Inflammatory macrophage treated with lipopolysaccharide for 1 hour (primary cell): ENCODE measurements at places on chromosomes 6 and 20.

DNA sequence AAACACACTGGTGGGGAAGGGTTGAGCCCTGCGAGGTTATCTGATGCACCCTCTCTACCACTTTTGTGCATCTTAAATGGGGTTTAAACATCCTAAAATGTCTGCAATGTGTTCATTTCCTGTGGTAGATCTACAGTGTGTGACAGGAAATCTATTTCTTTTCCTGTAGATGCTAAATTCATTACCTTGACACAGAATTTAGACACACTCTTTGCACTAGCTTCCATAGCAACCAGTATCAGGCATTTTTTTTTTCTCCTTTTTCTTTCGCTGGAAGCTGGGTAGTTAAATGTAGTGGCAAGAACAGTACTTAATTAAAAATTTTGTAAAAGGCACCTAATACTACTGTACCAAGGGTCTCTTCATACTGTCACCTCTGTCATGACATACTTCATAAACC is 141.1 kb downstream of the RFPL4B start:
- no peak for DNase-seq

DNA sequence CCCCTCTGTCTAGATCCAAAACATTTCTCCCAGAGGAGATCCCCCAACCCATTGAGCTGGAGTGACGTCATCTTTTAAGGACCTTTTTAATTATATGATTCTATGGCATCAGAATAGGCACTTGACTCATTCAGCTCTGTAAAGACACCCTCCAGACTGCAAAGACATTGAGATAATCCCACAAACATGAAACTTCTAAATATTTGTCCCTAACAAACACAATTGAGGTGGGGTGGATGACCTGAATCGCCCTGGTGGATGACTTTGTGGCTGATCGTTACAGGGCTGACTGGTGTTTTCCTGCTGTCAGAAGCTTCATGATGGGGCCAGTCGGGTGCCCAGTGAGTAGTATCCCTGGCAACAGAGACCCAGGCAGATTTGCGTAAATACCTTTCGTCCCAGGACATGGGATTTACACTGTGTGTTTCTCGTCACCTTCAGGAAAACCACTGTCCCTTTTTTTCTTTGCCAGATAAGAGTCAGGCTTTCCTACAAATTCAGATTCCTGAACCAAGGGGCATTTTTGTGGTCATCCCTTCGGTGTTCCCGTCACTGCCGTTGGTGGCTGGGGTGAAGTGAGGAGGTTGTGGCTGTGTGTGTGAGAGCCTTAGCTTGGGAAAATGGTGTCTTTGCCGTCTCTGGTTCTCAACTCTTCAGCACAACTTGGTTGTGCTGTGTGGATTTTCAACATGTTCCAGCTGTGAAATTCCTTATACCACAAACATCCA is 5.3 kb upstream of the PCK1 start:
- DNase-seq, result no peak

DNA sequence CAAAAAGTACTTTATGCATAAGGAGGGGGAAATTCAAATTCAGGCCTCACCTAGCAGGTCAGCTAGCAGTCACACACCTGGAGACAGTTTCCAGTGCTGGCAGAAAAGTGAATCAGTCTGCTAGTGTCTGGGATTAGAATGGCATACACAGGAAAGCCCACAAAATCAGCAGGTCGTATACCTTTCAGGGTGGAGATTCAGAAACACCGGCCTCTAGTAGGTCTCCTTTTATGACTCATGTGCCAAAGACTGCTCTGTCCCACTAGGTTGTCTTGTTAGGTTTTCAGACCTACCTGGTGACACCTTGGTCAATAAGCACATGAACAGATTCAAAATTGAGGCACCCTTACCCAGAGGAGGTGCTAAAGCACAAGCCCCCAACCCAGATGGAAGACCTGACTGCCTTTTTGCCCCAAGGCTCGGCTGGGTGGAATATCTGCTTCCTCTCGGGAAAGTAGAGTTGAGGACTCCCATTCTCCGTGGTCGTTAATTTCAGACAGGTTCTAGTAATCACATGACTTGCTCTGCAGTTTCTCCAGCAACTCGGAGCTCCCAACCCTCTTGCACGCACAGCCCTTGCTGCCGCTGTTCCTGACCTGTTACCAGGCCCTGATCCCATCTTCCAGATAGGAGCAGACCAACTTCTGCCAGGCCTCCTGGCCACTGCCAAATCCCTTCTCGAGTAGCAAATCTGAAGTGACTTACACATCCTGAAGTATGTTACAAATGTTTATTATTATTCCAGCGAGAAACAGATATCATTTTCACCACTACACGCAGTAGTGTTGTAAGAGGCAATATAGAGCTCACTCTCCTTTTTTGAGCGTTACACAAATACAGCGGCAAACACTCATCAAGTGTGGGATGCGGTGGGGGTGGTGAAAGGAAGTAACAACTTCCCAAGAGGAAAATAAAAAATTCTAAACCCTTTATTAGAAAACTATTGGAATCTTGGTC is 46.6 kb downstream of the AGPAT4 start:
- DNase-seq, result peak; percentile 68

- no peak for DNase-seq
These were observed 330.0 kb downstream of the ZFAND3 start for GRCh38 chr6:38149531-38149930.

GRCh38 chr6:36822506-36823269 is 16.6 kb downstream of the CPNE5 start:
- DNase-seq, result no peak

DNA sequence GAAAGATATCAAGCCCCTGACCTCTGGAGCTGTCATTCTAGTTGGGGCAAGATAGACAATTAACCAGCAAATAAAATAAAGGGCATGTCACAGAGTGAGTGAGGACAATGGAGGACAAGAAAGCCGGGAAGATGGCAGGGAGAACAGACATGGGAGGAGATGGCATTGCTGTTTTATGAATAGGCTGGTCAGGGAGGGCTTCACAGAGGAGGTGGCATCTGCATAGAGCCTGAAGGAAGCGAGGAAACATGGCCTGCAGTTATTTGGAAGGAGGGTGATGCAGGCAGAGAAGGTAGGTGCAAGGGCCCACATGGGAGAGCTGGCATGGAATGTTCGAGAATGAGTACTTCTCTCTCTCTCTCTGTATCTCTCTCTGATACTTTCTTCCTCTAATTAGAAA is 63.7 kb downstream of the EFCAB8 start:
- DNase-seq, result no peak

GRCh38 chr6:20213271-20213798 is 1.1 kb upstream of the MBOAT1 start:
- no peak for DNase-seq

DNA sequence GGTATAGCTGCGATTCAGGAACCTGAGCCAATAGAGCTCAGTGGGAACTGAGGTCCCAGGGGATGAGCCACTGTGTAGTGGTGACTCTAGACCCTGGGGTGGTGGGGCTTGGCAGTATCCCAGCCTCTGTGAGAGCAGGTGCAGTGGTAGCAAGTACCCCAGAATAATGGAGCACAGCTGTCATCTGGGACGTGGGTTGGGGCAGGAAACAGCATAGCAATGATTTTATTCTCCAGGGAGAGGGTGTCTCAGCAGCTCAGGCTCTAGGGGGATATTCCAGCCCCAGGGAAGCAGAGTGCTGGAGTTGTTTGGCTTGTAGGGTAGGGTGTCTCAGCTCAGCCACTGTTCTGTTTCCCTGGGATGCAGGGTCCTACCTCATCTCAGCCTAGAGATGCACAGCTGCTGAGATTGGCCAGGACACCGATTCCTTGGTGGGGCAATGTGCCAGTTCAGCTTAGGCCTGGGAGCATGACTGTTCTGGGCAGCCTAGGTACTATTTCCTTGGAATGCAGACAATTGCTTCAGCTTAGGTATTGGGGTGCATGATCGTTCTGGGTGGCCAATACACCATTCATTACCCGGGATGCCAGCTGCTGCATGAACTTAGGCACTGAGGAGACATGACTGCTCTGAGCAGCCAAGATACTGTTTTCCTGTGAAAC is 34.0 kb upstream of the NUP153 start:
- DNase-seq, result no peak

- no peak for DNase-seq
These were observed 176.2 kb downstream of the ISM1 start for GRCh38 chr20:13397300-13397724.

GRCh38 chr6:32113386-32114352 is 4.5 kb upstream of the TNXB start:
- DNase-seq, result peak; percentile 18

- DNase-seq, result no peak
These were observed 636.5 kb upstream of the PTCHD4 start for GRCh38 chr6:48747471-48747870.

DNA sequence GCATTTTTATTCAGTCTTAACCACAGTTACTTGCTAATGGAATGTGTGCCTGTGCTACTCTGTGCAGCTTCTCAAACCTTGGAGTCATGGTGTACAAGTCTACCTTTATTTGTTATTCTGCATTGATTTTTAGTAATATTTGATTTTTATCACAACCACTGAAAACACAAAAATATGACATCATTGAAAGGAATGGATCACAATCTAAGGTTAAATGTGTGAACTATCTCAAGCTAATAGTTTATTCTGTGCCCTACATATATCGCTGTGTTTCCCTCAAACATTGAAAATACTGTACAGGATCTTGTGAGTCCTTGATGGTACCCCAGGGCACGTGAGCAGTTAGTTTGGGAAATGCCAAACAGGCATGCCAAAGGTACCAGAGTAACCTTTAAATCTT is 573.4 kb downstream of the FRK start:
- no peak for DNase-seq

DNA sequence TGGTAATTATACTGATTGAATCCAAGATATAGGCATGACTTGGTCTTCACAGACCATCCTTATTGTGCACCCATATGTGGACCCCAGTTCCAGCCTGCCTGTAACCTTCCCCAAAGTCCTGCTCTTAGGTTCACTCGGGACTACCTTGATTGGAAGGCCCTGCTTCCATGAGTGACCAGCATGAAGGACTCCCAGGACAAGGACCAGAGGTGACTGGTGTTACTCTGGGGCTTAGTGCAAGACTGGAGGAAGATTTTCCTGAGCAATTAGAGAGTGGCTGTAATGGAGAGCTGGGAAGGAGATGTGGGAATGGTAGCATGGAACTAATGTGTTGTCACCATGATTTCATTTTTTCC is 15.1 kb downstream of the BRD2 start:
- no peak for DNase-seq

- no peak for DNase-seq
These were observed 1.2 kb downstream of the GPR6 start for GRCh38 chr6:109979033-109979921.

DNA sequence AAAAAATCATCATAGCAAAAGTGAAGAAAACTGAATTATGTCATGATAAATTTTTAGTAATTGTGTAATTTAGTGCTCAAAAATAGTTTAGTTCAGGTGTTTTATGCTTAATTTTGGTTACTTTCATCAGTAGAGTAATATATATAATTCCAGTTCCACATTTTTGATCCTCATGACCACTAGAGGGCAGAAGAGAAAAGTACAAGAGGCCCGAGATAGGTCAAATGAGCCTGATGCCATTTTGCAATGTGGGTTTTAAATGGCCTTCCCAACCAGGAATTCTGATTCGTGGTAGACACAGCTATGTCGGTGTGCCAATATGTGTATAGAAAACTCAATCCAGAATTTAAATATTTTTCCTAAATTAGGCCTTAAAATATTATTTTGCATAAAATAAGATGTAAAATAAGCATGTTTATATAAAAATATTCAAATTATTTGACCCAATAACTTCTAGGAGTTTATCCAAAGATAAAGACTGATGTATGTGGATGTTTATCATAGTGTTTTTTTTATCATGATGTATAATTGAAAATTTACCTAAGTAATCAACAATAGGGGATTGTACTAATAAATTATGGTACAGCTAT is 159.7 kb upstream of the RPS6KA2 start:
- DNase-seq, result peak; percentile 54

GRCh38 chr6:120056085-120056484 is 706.5 kb upstream of the MAN1A1 start:
- DNase-seq, result peak; percentile 3

GRCh38 chr6:169961772-169962561 is 210.5 kb downstream of the ERMARD start:
- DNase-seq, result no peak

- DNase-seq, result no peak
These were observed 1.9 kb upstream of the AFDN start for GRCh38 chr6:167824591-167825331.

DNA sequence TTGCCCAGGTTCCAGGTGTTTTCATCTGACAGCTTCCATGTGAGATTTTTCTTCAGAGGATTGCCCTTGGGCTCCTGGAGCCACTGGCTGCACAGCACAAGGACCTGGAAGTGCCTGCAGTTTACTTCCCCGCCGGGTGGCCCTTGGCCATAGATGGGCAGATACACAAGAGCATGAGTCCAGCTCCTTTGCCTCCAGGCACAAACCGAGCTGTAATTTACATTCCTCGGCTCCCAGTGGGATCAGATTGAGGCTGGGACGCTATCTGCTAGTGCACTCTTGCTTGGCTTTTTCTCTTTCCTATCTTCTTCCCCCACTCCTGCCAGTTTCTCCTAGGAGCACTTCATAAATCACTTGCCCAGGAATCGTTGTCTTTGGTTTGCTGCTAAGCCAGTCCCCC is 85.4 kb upstream of the RALY start:
- DNase-seq, result no peak

- DNase-seq, result no peak
These were observed 7.7 kb upstream of the MYB start for GRCh38 chr6:135173242-135173988.

DNA sequence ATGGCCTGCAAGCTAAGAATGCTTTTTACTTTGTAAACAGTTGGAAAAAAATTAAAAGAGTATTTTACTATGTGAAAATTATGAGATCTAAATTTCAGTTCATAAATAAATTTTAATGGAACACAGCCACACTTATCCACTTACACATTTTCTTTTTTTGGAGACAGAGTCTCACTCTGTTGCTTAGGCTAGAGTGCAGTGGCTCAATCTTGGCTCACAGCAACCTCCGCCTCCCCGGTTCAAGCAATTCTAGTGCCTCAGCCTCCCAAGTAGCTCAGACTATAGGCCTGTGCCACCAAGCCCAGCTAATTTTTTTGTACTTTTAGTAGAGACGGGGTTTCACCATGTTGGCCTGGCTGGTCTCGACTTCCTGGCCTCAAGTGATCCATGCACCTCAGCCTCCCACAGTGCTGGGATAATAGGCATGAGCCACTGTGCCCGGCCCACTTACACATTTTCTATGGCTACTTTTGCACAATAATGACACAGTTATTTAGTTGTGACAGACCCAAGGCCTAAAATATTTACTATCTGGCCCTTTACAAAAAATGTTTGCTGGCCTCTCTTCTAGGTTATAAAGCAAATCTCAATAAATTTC is 109.6 kb downstream of the INSM1 start:
- no peak for DNase-seq

- no peak for DNase-seq
These were observed 68.6 kb downstream of the ZDHHC14 start for GRCh38 chr6:157449610-157450009.

DNA sequence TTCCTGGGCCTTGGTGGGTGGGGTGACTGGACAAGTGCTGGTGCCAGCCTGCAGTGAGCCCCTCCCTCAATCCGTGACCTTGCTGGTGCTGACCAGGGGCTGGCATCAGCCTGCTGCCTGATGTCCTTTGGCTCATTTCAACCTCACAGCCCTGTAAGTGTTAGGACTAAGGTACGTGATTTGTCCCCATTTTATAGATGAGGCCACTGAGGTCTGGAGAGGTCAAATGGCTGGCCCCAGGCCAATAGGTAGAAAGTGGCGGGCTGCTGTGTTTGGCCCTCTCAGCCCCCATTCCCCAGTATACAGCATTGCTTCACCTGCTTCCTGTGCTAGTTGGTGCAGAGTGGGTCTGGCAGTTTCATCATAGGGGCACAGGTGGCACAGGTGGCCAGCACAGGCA is 20.1 kb downstream of the EFCAB8 start:
- DNase-seq, result no peak

GRCh38 chr20:61723529-61724257 is 342.0 kb downstream of the TAF4 start:
- no peak for DNase-seq
